HCEC 1CT (cell line): ENCODE measurements at places on chromosomes 4 and X.
A peak's percentile ranks its signal among the peaks of the same experiment; 100 is the strongest.

- DNase-seq: no peak
Observed at GRCh38 chrX:46447384-46447783, 97.8 kb downstream of the ZNF674 start.

- no peak for DNase-seq
Observed at GRCh38 chrX:7068939-7069367, 78.6 kb upstream of the STS start.

- DNase-seq: no peak
Observed at GRCh38 chr4:41889317-41889716, 45.9 kb upstream of the TMEM33 start.

DNA sequence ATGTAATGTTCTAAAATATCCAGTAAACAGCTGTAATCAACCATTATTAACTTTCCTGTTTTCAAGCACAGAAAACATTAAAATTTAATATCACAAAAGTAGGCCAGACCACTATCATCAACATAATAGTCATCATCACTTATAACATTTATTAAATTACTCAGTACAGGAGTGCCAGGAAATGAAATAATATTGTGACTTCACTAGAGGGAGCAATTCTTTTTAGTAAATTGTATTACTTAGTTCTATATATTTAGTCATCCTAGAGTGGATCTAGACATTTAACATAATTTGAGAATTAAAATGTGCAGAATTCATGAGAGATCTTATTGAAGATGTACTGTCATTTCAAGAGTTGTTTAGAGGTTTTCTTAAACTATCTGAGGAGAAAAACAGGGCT is 33.6 kb downstream of the PITX2 start:
- peak; percentile 15 for DNase-seq

DNA sequence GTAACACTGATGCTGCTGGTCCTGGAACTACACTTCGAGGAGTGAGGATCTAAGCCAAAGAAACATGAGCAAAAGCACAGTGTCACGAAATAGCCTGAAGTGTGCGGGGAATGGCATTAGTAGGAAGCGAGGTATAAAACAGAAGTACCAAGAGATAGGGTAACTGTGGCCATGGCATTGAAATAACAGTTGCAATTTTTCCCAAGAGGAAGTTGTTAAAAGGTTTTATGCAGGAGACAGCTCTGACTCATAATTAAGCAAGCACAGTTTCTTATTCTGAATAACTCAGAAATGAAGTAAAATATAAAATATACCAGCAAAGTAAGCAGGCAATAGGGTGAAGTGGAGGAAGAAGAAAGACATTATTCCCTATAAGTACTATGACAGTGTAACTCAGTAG is 90.3 kb upstream of the TMEM150C start:
- DNase-seq: peak; percentile 0

DNA sequence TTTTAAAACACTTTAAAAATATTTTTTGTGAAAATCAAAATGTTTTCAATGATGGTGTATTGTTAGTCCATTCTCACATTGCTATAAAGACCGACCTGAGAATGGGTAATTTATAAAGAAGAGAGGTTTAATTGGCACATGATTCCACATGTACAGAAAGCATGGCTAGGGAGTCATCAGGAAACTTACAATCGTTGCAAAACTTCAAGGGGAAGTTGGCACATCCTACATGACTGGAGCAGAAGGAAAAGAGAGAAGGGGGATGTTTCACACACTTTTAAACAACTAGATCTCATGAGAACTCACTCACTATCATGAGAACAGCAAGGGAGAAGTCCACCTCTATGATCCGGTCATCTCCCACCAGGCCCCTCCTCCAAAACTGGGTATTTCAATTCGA is 110.7 kb downstream of the TMEM47 start:
- DNase-seq: no peak
